Lower leg skin (tissue), 4 donors: ENCODE measurements at places on chromosomes 5 and 9.

GRCh38 chr5:175410926-175411325 is 33.1 kb downstream of the DRD1 start:
- DNase-seq, result no peak

GRCh38 chr9:88747768-88748167 is 212.8 kb downstream of the NXNL2 start:
- DNase-seq, result peak; percentile 59

GRCh38 chr5:177968661-177969211 is 27.3 kb downstream of the PROP1 start:
- DNase-seq, result peak; percentile 54

GRCh38 chr5:80348171-80348570 is 28.4 kb downstream of the SPZ1 start:
- DNase-seq, result no peak

DNA sequence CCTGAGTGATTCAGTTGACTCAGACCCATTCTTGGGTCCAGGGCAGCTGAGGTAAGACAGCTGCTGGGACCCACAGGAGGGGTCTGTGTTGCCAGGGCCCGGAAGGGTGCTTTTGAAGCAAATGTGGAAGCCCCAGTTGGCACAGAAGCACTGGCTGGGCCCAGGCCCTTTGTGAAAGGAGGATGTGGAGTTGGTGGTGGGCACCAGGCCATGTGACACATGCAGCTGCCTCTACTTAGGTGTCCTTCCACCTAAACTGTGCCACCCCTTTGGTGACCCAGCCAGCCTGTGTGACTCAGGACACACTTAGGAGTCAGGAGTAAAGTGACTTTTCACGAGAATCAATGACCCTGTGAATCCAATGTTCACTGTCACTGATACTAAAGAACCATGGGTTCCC is 114.3 kb upstream of the SLC25A48 start:
- DNase-seq, result no peak

DNA sequence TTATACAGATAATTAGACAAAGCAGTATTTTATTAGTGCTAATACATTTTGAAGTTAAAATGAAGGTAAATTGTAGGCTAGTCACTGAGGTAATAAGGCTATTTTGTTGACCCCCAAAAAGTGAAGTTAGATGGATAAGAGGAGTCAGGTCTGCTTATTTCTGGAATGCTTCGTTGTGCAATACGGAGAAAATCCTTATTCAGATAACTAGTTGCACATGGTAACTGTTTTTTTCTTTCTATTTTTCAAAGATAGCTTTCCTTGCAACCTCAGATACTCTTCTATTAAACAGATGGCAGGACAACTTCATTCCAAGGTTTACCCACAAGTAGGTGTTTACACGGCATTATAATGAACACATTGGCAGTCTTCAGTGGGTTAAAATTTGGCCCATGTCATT is 101.1 kb downstream of the TMEM174 start:
- DNase-seq, result no peak

- no peak for DNase-seq
Observed at GRCh38 chr9:95670122-95670521, 153.4 kb upstream of the PTCH1 start.

DNA sequence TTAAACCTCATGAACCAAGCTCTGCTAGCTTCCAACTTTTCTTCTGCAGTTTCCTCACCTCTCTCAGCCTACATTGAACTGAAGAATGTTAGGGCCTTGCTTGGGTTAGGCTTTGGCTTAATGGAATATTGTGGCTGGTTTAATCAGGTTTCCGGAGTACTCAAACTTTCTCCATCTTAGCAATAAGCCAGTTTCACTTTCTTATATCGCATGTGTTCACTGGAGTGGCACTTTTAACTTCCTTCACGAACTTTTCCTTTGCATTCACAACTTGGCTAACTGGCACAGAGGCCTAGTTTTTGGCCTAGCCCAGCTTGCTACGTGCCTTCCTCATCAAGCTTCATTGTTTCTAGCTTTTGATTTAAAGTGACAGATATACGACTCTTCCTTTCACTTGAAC is 81.0 kb upstream of the MAST4 start:
- DNase-seq, result no peak

DNA sequence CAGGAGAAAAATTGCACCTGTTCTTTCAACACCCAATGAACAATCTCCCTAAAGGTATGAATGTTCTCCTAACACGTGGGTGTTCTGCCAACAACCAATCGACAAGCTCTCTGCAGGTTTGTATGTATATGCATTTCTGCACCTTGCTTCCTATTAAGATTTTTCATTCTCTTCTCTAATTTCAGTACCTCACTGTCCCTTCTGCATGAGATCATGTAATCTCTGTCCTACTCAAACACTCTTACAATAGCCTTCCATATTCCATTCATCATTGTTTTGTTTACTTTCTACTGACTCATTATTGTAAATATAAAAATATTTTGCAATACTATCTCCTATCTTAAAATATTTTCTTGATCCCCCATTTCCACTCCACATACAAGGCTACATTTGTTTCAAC is 382.0 kb downstream of the CDH12 start:
- DNase-seq, result no peak

- no peak for DNase-seq
Observed at GRCh38 chr5:32461441-32462120, 17.0 kb upstream of the ZFR start.

GRCh38 chr9:89304834-89305188 is 6.2 kb upstream of the CKS2 start:
- DNase-seq, result no peak

GRCh38 chr9:16143310-16143709 is 590.5 kb downstream of the CCDC171 start:
- no peak for DNase-seq

GRCh38 chr9:77176686-77177142 is 620 bp upstream of the VPS13A start:
- no peak for DNase-seq

DNA sequence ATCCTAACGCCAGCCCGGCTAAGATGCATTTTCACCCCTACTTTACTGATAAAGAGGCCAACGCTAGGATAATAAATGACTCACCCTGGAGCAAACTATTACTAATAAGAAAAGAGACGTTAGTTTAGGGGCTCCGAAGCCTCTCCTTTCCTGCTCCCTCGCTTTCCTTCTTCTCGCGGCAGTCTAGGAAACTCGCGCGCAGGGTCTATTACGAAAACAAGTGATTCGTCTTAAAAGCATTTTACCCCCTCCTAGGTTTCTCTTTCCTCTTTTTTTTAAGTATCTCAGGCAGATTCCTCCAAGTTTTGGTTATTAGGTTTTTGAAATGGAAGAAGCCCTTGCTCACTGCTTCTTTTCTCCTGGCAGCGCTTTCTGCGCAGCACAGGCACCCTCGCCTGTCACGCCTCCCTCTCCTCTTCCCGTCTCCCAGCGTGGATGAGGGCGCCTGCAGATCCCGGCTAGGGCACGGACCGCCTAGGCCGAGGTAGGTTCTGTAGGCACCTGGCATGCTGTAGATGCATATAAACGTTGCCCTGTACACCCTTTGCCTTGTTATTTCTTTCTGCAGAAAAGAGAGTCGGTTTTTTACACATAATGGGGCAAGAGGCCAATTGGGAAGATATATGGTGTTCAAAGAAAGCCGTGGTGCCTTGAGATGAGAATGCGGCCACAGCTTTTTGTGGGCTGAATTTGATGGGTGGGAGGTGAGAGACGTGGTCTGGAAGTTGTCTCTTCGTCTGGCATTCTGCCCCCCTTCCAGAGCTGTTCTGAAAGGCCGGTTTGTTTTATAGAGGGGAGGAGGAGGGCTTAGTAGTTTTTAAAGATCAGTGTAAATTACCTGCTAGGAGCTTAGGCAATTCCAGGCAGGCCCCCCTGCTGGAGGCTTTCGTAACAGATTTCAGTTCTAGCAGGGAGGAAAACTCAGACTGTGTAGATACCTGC is 983 bp downstream of the GCNT1 start:
- DNase-seq, result no peak

DNA sequence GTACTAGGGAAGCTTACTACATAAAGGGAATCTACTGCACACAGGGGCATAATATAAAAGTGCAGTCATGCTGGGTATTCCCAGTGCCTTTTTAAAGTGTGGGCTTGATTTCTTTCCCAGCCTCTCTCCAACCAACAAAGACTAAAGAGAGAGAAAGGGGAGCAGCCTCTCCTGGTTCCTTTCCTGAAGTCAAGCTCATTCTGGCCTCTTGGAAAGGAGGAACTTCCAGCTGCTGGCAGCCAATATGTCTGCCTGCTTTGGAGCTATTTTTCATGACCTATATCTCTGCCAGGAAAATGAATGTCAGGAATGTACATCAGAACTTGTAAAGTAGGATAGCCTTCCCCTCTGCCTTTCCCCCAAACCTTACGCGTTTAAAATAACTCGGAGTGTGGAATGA is 57.1 kb downstream of the RAB3C start:
- DNase-seq, result no peak

DNA sequence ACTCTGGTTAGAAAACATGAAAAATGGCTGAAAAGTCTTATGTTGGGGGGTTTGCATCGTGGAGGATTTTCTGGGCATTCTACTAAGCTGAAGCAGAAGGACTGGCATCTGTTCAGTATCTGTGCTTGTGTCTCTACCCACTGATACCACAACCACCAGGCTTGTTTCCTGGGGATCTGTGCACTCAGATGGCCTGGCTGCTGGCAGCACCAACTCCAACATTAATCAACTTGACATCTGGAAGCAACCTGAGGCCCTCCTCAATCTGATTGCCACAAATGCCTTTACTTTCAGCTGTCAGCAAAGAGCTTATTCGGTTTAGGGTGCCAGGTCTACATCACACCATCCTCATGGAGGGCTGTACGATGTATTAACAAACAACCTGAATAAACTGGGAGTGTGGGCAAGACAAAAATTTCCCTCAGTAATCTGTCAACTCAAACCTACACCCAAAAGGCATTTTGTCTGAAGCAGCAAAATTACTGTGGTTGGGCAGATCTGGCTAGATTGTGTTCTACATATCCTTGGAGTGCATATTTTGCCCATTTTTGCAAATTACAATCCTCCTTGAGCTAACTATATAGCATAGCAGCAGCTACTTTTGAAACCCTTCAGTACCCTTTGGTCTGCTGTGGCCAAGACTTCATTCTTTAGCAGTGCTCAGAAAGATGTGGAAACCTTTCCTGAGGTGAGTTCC is 74.6 kb downstream of the FOXD1 start:
- DNase-seq, result no peak

DNA sequence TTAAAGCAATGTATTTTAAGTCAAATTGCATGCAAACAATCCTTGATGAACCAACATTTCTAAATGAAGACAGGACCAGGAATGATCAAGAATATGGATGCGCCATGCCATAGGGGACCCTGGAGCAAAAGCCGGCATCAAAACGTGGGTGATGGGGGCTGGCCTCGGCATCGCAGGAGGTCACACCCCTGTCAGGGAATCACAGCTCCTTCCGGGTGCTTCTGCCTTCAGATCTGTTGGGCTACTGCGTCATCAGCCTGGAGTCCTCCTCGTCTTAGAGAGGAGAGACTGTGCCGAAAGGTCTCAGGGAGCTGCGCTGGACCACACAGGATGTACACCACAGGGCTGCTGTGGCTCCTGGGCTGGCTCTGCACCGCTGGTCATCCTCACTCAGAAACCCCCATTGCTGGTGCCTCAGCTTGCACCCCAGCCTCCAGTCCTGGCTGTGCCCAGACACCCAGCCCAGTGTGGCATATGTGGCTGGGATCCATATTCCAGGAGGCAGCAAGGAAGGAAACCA is 152.9 kb upstream of the PPP1R26 start:
- DNase-seq, result no peak

GRCh38 chr5:25448646-25449045 is 803.9 kb upstream of the CDH10 start:
- DNase-seq, result no peak

- no peak for DNase-seq
Observed at GRCh38 chr5:78280261-78280660, 14.2 kb downstream of the AP3B1 start.

GRCh38 chr9:113492343-113493202 is 29.0 kb downstream of the RGS3 start:
- no peak for DNase-seq

- peak; percentile 86 for DNase-seq
Observed at GRCh38 chr9:114098021-114098935, 814 bp downstream of the KIF12 start.

GRCh38 chr9:72312386-72312987 is 52.5 kb downstream of the ZFAND5 start:
- DNase-seq, result no peak

- peak; percentile 26 for DNase-seq
Observed at GRCh38 chr5:36703245-36703860, 96.9 kb downstream of the SLC1A3 start.

GRCh38 chr9:33170464-33171415 is 3.6 kb upstream of the B4GALT1 start:
- peak; percentile 52 for DNase-seq

DNA sequence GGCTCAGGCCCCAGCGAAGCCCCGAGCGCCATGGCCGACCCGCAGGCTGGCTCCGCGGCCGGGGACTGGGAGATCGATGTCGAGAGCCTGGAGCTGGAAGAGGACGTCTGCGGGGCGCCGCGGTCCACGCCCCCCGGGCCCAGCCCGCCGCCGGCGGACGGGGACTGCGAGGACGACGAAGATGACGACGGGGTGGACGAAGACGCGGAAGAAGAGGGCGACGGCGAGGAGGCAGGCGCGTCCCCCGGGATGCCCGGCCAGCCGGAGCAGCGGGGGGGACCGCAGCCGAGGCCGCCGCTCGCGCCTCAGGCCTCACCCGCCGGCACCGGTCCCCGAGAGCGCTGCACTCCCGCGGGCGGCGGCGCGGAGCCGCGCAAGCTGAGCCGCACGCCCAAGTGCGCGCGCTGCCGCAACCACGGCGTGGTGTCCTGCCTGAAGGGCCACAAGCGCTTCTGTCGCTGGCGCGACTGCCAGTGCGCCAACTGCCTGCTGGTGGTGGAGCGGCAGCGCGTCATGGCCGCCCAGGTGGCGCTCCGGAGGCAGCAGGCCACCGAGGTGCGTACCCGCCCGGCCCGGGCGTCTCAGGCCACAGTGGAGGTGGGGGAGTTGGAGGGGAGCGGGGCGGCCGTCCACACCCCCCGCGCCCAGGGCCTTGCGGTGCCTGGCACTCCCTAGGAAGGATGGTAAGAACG is 1.6 kb downstream of the DMRT2 start:
- DNase-seq, result no peak

GRCh38 chr5:157574456-157575380 is 857 bp downstream of the ADAM19 start:
- no peak for DNase-seq

DNA sequence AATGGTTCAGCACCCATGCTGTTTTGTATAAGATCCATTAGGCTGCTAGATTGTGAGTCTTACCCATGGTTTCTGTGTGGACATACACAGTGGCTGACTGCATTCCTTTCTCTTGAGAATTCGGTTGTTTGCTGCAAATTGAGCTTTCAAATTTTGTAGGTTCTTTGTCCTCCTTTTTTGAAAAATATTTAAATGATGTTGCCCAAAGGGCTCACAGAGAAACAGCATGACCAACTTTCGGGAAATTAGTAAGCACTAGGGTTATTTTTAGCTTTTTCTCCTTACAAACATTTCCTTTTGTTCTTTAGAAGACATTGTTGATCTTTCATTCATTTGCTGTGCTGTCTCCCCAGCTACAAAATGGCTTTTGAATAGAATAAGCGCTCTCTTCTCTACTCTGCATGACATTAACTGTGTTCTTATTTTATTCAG is 79.4 kb downstream of the NLN start:
- no peak for DNase-seq
